ENCODE measurements at places on chromosomes 6 and 20.
A peak's percentile ranks its signal among the peaks of the same experiment; 100 is the strongest.

GRCh38 chr6:169162249-169162648 is 91.4 kb downstream of the THBS2 start:
- DNase-seq = no peak

- no peak for DNase-seq
Measured at GRCh38 chr20:15637950-15638754, 935.1 kb downstream of the KIF16B start.

- DNase-seq = no peak
Measured at GRCh38 chr20:39829256-39829655, 859.8 kb downstream of the MAFB start.

- DNase-seq = no peak
Measured at GRCh38 chr20:58389324-58389967, 417 bp downstream of the VAPB start.

GRCh38 chr6:170205126-170205525 is 85.8 kb downstream of the DLL1 start:
- no peak for DNase-seq

DNA sequence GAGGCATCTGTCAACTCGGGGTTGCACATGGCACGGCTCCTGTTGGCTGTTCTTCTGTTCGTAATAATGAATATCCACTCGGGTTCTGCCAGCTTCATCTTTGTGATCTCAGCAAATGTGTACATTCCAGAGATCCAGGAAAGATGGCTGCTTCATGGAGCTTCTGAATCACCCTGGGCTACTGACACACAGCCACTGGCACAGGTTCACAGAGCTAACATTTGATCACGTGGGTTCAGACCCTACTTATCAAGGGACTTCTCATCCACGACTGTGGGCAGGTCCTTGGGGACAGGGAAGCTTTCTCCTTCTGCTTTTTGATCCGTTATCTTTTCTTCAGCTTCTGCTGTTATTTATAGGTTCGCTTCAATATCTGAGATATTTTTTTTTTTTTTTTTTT is 18.1 kb downstream of the PPP1R3G start:
- DNase-seq = no peak

- no peak for DNase-seq
Measured at GRCh38 chr6:1346558-1347091, 34.7 kb downstream of the FOXQ1 start.

- no peak for DNase-seq
Measured at GRCh38 chr6:3117912-3118352, 579 bp upstream of the BPHL start.

DNA sequence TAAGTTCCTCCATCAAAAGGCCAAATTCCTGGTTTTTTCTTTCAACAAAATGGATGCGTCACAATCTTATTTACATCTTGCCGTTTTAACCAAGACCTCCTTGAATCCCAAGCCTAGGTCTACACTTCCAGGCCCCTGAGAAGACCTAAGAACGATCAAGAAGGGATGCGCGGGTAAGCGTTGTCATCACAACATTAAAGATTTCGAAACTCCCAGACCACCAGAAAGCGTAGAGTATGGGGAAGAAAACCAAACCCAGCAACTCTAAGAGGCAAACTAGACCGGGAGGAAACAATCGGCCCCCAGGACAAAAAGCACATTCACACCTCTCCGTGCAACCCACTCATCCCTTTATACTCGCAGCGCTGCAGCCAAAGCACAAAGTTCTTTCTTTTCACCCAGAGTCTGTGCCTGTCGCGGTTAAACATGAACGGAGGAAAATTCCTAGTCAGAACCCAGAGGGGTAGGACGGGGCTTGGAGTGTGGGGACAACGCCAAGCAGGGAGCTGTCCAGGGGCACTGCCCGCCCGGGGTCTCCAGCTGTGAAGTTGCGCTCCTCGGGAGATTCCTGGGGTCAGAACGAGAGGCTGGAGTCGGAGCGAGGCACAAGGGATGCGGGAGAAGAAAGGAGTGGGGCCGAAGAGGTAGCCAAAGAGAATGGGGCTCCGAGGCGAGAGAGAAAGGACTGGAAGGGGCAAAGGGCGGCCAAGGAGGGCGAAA is 725 bp downstream of the OSER1 start:
- DNase-seq = no peak

GRCh38 chr6:14873781-14874441 is 372.0 kb upstream of the JARID2 start:
- no peak for DNase-seq

- DNase-seq = no peak
Measured at GRCh38 chr20:48814633-48815032, 13.2 kb downstream of the PREX1 start.

DNA sequence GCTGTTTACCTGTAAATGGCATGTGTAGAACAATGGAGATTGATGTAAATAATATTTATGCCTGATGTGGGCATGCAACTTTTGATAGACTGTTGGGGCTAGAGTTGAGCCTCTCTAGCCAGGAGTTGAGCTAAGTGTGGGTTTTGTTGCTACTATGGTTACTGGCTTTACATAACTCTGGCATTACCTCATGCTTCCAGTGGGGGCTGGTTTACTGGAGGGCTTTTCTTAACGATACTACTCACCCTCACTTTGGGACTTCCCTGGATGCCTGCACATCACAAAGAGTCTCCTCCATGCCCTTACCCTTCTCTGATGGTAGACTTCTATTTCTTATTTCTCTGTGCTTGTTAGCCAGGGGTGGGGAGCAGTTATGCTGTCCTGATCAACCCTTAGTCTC is 524.6 kb upstream of the CDH4 start:
- DNase-seq = no peak

DNA sequence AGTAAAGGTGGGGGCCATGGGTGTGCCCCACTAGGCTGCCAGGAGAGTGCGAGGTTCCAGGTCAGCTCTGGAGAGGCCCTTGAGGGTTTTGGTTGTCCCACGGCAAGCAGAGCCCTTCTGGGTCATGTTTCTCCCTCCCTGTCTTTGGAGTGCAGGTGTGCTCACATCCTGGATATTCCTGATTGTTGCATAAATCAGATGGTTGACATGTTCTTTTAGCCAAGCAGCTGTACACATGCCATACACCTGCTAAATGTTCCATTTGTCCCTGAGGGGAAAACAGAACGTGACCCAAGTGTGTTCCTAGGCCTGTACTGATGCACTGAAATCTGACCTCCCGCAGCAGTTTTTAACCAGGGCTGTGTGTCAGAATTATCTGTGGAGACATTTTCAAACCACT is 77.5 kb upstream of the BEND3 start:
- DNase-seq = peak; percentile 97

DNA sequence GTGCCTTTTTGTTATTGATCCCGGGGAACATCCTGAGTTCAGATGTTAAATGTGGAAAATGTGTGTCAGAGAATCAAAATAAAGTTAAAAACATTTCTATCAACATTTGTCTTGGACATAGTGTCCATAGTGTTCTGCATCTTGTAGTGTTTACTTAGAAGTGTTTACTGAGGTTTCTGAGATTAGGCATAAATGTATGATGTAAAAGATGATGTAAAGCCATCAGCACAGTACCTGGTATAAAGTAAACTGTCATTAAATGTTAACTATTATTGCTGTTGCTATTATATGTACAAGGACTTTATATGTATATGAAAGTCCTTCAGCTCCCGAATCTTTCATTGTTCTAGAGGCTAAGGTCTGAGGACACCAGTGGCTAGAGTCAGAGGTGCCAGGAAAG is 28.2 kb upstream of the VEGFA start:
- no peak for DNase-seq

- no peak for DNase-seq
Measured at GRCh38 chr20:57594092-57594951, 25.9 kb downstream of the ZBP1 start.

GRCh38 chr6:38959138-38959537 is 89.4 kb upstream of the GLP1R start:
- no peak for DNase-seq

- no peak for DNase-seq
Measured at GRCh38 chr20:61803416-61803914, 262.2 kb downstream of the TAF4 start.

DNA sequence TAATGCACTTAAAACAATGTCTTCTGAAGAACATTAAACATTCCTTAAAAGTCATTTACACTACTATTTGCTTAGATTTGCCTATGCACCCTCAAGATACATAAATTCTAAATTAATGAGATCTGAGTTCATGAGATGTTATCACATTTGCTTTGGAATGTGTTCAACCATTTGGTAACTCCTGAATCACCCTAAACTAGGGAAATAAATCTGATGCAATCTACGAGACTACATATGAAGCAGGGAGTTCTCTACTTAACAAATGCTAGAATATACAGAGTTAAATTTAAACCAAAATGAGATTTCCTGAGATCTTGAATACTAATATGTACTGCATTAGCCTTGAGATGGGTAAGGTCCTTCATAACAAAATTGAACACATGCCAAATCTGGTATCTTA is 170.1 kb downstream of the CLIC5 start:
- no peak for DNase-seq

GRCh38 chr6:101800598-101800997 is 407.1 kb downstream of the GRIK2 start:
- DNase-seq = no peak

DNA sequence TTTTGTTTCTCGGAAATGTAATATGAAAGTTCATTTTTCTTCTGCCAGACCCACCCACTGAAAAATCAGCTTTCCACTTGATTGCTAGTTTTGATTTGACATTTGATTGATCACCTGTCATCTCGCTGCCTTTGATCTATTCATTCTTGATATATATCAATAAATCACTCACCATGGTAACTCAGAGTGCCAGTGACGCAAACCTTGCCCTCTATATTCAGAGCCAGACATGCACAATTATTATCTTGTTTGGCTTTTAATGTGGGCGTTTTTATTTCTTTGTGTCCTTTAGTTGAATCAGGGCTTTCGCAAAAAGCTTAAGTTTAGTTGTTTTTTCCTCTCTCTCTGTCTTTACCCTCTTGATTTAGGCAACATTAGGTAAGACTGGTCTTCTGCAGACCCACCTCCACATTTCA is 2.0 kb downstream of the TSHZ2 start:
- DNase-seq = no peak

GRCh38 chr6:17987697-17988421 is 424 bp upstream of the KIF13A start:
- peak; percentile 50 for DNase-seq

- no peak for DNase-seq
Measured at GRCh38 chr6:105319331-105319730, 83.6 kb downstream of the PREP start.

DNA sequence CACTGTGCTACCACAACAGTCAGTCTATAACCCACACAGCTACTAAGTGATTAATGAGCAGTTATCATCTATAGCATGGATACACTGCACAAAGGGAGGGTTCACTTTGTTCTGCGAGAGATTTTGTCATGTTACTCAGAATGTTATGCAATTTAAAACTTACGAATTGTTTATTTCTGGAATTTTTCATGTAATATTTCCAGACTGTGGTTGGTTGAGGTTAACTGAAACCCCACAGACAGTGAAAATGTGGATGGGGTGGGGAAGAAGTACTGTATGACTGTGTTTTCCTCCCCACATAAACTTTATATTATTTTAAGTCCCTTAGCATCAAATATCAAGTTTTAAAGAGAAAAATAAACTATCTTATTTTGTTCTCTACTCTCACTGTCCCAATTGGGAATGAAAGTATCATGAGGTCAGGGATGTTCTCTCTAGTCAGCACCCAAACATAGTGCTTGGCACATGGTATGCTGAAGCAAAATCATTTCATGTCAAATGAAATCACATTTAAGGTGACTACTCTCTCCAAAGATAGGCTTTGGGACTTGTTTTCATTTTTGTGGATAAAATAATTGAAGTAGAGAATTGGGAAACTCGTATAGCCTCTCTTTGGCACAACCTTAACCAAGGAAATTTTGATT is 25.4 kb downstream of the DOP1A start:
- no peak for DNase-seq

GRCh38 chr6:44957156-44957555 is 371.0 kb upstream of the RUNX2 start:
- no peak for DNase-seq

GRCh38 chr6:135622081-135622480 is 124.5 kb upstream of the AHI1 start:
- no peak for DNase-seq

- no peak for DNase-seq
Measured at GRCh38 chr20:61312925-61313324, 60.9 kb downstream of the CDH4 start.

DNA sequence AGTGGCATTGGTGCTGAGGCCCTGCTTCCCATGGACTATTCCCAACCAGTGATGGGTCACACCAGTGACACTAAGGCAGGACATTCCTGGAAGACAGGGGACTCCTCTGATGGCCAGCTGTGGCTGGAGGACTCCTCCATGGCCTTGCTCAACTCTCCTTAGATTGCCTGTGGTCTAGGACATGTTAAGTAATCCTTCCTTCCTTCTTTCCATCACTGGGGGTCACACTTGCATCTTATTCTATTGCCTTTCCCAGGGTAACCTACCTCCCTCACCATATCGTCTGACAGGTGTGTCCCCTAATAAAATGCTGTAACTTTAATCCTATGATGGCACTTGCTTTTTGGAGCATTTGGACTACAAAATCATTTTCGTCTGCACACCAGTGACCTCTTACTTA is 24.5 kb upstream of the HLA-A start:
- no peak for DNase-seq

DNA sequence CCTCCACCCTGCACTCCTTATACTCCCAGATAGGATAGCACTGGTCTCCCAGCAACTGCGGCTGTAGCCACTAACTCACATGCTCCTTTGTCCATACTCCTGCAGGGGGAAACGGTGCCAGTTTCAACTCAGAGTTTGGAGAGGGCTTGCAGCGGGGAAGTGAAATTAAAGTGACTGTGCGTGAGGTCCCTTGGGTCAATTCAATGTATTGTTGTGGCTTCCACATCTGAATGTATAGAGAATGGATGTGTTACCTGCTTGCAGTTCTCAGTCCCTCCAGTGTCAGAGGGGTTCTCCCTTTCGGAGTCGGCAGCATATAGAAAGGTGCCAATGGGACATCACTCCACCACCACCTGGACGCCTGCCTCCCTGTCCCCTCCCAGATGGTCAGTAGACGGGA is 93.6 kb upstream of the CNKSR3 start:
- DNase-seq = no peak

DNA sequence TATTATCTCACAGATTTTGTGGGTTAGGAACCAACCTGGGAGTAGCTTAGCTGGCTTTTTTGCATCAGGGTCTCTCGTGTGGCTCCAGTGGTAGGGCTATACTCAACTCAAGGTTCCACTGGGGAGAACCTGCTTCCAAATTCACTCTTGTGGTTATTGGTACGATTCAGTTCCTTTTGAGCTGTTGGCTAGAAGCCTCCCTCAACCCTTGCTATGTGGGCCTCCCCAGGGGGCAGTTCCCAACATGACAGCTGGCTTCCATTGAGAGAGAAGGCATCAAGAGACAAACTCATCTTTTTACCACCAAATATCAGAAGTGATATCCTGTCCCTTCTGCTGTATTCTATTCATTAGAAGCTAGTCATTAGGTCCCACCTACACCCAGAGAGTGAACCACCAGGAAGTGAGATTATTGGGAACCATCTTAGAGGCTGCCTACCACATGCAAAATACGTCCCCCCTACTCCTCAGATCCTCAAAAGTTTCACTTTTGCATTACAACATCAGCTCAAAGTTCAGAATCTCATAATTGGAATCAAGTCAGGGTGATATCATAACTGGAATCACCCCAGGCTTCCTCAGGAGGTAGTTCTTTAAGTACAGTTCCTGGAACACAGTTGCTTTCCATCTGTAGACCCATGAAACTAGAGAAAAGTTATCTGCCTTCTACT is 30.9 kb downstream of the MKKS start:
- DNase-seq = no peak
